ENCODE measurements at places on chromosomes 2 and 18.

GRCh38 chr2:206780671-206781070 is 15.3 kb downstream of the FASTKD2 start:
- DNase-seq: no peak

DNA sequence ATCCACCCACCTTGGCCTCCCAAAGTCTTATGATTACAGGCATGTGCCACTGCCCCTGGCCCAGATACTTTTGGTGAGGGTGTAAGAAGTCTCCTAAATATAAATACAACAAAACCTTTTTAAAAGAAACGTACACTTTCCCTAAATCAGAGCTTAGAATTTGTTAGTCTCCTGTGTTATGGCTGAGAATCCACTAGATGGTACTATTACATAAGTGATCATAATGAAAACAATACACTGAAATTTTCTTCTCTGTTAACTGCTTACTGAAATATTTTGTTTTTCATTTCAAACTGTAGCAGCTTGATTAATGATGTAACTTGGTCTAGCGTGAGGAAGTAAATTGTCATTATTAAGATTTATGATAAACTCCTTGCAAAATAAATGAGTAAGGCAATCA is 74.8 kb upstream of the FAM98A start:
- DNase-seq: no peak

DNA sequence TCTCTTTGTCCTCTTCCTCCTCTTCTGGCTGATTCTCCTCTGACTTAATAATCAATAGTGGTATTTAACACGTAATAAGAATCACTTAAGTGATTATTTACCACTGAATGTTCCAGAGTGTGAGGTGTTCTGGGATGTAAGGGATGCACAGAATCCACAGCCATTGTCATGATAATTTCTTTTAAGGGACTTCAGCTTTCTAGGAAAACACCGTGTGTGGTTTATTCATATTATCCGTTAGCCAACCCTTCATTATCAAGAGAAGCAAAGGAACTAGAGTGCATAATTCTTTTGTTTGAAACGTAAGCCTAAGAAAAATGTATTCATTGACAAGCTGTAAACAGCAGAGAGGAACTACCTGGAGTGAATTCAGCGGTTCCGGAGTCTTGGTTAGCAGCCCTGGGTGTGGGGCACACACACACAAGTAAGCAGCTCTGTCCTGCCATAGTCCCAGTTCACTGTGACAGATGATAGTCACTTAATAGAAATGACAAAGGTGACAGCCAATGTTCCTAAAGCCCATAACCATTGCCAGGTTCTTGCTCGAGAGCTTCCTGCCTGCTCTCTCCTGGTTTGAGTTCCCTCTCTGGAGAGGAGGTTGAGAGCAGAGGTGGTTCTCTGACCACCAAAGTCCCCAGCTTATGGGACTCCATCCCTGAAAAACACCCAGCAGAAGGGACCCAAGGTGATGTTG is 101.9 kb downstream of the ACOXL start:
- no peak for DNase-seq

DNA sequence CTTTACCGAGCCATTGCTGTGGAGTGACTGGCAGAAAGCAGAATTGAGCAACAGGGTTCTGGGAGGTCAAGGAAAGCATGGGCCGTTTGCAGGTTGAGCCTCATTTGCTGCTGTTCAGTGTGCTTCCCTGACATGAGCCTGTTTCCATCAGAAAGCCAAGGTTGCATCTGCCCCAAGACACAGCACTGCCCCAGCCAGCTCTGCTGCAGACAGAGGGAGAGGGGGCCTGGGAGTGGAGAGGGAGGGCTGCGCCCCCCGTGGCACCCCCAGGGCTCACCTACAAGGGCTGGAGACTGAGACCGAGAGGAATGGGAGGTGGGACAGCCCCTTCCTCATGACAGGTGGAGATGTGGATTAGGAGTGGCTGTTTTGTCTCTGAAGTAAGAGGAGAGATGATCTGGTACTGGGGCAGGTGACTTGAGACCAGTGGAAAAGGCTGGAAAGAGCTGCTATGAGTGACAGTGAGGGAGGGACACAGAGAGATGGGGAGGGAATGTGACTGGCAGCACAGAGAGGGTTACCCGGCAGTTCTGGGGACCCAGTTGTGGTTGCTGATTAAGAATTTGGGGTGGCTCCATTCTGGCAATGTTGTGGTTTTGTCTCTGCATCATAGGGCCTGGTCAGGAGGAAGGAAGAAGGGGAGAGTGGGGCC is 218.0 kb downstream of the DYSF start:
- DNase-seq: no peak

- DNase-seq: no peak
These were observed 31.5 kb downstream of the MRPL33 start for GRCh38 chr2:27803046-27803445.

DNA sequence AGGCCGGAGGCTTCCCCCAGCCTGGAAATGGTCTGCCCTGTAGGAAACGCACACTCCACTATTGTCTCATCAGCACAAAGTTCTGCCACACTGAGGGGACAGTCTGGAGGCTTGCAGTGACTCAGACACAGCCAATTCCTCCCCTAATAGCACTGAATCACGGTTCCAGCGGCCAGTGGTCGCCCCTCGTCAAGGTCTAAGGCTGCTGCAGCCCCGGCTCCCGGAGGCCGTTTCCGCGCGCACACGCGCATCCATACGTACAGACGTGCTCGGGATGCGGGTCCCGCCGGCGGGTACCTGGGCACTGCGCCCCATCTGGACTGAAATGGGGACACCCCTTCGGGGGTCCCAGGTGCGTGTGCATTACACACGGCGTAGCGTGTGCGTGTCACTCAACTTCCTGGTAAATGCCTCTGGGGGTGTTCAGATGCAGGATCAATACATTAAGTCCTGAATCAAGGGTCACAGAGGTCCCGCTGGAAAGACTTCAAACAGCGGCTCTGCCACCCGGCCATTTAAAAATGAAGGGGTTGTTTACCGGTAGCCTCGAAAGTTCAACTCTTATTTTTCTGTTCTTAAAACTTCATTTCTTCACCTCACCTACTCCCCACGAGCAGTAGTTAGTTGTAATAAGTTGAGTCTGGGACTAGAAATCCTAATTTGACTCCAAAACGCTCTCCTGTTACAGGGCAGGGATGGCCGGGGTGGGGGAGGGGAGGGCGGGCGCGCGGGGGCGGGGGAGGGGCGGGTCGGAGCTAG is 572 bp upstream of the ZNF516 start:
- DNase-seq: no peak

Measured in NCI-H187 (cell line).